ENCODE measurements at places on chromosomes 5 and 9. TPM values are rescaled to one million over a fixed set of nuclear protein-coding genes. Genes with fewer than 3 reads are reported as not detected.

NPR3 gene
- 14.9 TPM for total RNA-seq

CARTPT gene
- not detected for total RNA-seq

CCNB1 gene
- 8.2 TPM for total RNA-seq

PGM5 gene
- 113 TPM for total RNA-seq

SLC6A19 gene
- total RNA-seq = not detected

FBP2 gene
- total RNA-seq = not detected

LHX2 gene
- total RNA-seq = not detected

FOXD4L6 gene
- total RNA-seq = not detected

SPINK9 gene
- total RNA-seq = not detected

CDC25C gene
- 0.26 TPM for total RNA-seq

PCDHGB2 gene
- 4.6 TPM for total RNA-seq

SNAPC4 gene
- 3.8 TPM for total RNA-seq

PDGFRB gene
- 151 TPM for total RNA-seq

DNLZ gene
- 14.6 TPM for total RNA-seq

RABL6 gene
- 59.6 TPM for total RNA-seq

STPG3 gene
- not detected for total RNA-seq

PCDHGA10 gene
- total RNA-seq = 10.2 TPM

PCDHGA11 gene
- 5.9 TPM for total RNA-seq

CATSPER3 gene
- under 0.01 TPM for total RNA-seq

NTNG2 gene
- total RNA-seq = 2.1 TPM

PLPPR1 gene
- total RNA-seq = not detected

FOXE1 gene
- not detected for total RNA-seq

CA9 gene
- total RNA-seq = 0.26 TPM

SPINK13 gene
- total RNA-seq = not detected

CARD9 gene
- total RNA-seq = 1.0 TPM

BARX1 gene
- not detected for total RNA-seq

HIGD2A gene
- 54.7 TPM for total RNA-seq

LMNB1 gene
- total RNA-seq = 11.6 TPM

TAF11L5 gene
- total RNA-seq = not detected

GLRA1 gene
- total RNA-seq = not detected

IFNA6 gene
- total RNA-seq = not detected

CENPK gene
- total RNA-seq = 4.9 TPM

MIGA2 gene
- 23.3 TPM for total RNA-seq

CARD6 gene
- total RNA-seq = 12.7 TPM

SHISAL2B gene
- total RNA-seq = not detected

IFT74 gene
- 14.6 TPM for total RNA-seq
